Naive thymus-derived CD8-positive, alpha-beta T cell (primary cell): ENCODE measurements at places on chromosomes 7 and 10. TPM values are rescaled to one million over a fixed set of nuclear protein-coding genes. Genes with fewer than 3 reads are reported as not detected.

GRCh38 chr7:157570531-157571200 lies 233.9 kb downstream of the DNAJB6 start:
- no peak overlapping the region for H3K27ac ChIP-seq
- H3K4me3 ChIP-seq: no peak overlapping the region
- no peaks in the 10 kb centered on the region for H3K36me3 ChIP-seq
- peaks cover 27% of the 10 kb centered on the region for H3K4me1 ChIP-seq
- H3K27me3 ChIP-seq: no peaks in the 10 kb centered on the region

- peak; percentile 27 for DNase-seq
- H3K4me1 ChIP-seq: peaks cover 11% of the 10 kb centered on the region
- peak overlapping the region; percentile 81 for H3K27ac ChIP-seq
- no peaks in the 10 kb centered on the region for H3K27me3 ChIP-seq
- peak overlapping the region; percentile 77 for H3K4me3 ChIP-seq
- no peaks in the 10 kb centered on the region for H3K36me3 ChIP-seq
Observed at GRCh38 chr10:117830787-117831212, 215.9 kb downstream of the RAB11FIP2 start.

DNA sequence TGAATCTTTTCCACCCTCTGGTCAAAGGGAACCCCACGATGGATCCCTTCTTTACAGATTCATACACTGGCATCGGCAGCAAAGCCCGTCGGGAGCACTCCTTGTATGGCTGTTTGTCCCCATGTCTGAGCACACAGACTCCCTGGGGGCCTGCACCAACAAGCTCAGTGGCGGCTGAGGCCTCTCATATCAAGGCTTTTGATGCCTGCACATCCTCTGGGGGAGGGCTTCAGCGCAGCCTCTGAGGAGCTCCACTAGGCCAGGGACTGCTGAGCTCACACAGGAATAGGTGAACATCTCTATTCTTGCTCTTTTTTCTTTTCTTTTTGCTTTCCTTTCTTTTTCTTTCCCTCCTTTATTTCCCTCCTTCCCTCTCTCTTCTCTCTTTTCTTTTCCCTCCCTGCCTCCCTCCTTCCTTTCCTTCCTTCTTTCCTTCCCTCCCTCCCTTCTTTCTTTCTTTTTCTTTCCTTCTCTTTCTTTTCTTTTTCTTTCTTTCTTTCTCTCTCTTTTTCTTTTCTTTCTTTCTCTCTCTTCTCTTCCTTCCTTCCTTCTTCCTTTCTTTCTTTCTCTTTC lies 174.6 kb downstream of the CCDC3 start:
- H3K4me1 ChIP-seq: no peaks in the 10 kb centered on the region
- peaks cover 42% of the 10 kb centered on the region for H3K36me3 ChIP-seq
- no peak overlapping the region for H3K4me3 ChIP-seq
- H3K27ac ChIP-seq: no peak overlapping the region
- no peaks in the 10 kb centered on the region for H3K27me3 ChIP-seq

DNA sequence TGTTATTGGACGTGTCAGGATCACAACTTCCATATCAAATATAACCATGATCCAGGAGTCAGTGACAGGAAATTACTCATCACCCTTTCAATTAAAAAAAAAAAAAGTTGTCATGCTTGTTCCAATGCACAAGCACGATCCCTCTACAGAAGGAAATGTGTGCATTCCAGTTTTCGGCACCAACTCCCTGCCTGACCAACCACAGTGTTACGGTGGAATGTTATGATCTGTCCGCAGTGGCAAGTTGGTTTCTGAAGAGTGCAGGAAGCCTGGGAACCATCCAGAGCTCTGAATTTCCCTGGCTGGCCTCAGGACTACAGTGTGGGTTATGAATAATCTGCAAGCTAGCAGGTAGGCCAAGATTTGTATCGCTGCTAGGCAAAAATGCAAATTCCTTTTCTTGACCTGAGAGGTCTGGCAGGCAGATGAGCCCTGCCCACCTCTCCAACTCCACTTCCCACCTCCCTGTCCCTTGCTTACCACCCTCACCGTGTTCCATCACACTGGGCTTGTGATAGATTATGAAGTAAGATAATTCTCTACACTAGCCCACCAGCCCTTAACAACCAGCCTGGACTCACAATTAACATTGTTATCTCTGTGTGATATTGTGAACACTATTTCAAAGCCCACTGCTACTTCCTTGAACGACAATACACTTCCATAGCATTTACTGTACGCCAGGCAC lies 20.4 kb downstream of the FRMPD2 start:
- H3K4me1 ChIP-seq: no peaks in the 10 kb centered on the region
- no peak overlapping the region for H3K27ac ChIP-seq
- DNase-seq: no peak
- H3K27me3 ChIP-seq: peaks cover 1% of the 10 kb centered on the region

DNA sequence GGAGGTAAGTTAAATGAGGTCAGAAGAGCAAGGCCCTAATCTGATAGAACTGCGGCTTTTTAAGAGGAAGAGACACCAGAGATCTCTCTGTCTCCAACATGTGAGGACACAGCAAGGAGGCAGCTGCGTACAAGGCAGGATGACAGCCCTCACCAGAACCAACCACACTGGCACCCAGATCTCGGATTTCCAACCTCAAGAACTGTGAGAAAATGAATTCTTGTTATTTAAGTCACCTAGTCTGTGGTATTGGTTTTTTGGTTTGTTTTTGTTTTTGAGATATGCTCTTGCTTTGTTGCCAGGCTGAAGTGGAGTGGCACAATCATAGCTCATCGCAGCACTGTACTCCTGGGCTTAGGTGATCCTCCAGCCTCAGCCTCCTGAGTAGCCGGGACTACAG lies 127.2 kb downstream of the DLG5 start:
- H3K36me3 ChIP-seq: no peaks in the 10 kb centered on the region
- no peaks in the 10 kb centered on the region for H3K27me3 ChIP-seq
- DNase-seq: no peak
- H3K27ac ChIP-seq: no peak overlapping the region

DNA sequence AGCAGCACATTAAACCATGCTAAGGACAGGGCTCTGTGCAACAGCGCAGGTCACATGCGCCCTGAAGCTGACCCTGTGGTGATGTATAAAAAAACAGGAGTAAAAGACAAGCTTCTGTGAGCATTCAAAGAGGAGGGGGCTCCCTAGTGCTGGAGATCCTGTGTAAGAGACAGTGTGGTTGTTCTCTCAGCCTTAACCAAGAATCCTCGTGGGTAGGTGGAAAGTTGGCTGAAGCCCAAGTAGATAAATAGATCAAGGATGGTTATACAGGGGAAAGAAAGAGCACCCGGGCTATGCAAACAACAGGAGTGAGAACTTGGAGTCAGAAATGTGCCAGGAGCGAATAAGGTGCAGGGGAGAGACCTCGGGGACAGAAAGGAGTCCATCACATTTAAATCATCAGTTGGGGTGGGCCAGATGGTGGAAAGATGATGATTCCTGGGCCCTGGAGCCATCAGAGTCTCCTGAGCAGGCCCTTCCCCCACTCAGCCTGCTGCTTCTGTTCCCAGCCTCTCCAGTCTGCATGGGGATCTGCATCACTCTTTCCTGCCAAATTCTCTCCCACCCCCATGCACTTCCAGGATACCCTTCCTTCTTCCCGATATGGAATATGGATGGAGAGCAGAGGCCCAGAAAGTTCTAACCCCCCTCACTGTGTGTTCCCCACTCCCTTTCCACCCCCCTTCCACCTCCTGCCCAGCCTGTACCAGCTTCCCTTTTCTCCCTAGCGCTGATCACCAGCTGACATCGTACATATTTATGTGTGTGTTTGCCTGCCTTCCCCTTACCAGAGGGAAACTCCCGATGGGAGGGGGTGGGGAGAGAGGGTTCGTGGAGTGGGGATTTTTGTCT lies 78.1 kb upstream of the PRR15 start:
- H3K27ac ChIP-seq: no peak overlapping the region
- DNase-seq: no peak
- H3K4me3 ChIP-seq: no peak overlapping the region
- H3K27me3 ChIP-seq: no peaks in the 10 kb centered on the region
- peaks cover 2% of the 10 kb centered on the region for H3K4me1 ChIP-seq

DNA sequence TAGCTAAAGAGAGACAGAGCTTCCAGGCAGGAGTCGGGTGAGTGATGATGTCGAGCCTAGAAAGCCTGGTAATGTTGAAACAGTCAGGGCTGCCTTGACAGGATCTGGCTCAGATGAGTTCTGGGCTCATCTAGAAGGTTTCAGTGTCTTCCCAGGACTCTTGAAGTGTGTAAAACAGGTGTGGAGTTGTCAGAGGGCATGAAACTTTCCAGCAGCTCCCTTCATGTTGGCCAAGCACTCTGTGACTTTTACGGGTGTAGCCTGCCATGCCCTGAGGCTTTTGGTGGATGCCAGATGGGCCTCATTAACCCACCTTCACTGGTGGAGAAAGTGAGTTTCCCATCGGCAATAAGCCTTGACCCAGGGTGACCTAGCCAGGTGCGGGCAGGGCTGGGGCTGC lies 66.4 kb upstream of the PDCD4 start:
- no peaks in the 10 kb centered on the region for H3K27me3 ChIP-seq
- H3K4me3 ChIP-seq: no peak overlapping the region
- H3K36me3 ChIP-seq: no peaks in the 10 kb centered on the region
- no peak for DNase-seq

- no peak overlapping the region for H3K27ac ChIP-seq
- H3K27me3 ChIP-seq: peaks cover 5% of the 10 kb centered on the region
- no peaks in the 10 kb centered on the region for H3K4me1 ChIP-seq
- no peaks in the 10 kb centered on the region for H3K36me3 ChIP-seq
- no peak overlapping the region for H3K4me3 ChIP-seq
Observed at GRCh38 chr10:106708506-106708905, 456.0 kb downstream of the SORCS1 start.

GRCh38 chr7:55432939-55433784 lies 68.0 kb downstream of the LANCL2 start:
- H3K27ac ChIP-seq: peak overlapping the region; percentile 53
- DNase-seq: no peak
- peaks cover 25% of the 10 kb centered on the region for H3K4me1 ChIP-seq
- peaks cover 2% of the 10 kb centered on the region for H3K36me3 ChIP-seq
- H3K4me3 ChIP-seq: no peak overlapping the region

DNA sequence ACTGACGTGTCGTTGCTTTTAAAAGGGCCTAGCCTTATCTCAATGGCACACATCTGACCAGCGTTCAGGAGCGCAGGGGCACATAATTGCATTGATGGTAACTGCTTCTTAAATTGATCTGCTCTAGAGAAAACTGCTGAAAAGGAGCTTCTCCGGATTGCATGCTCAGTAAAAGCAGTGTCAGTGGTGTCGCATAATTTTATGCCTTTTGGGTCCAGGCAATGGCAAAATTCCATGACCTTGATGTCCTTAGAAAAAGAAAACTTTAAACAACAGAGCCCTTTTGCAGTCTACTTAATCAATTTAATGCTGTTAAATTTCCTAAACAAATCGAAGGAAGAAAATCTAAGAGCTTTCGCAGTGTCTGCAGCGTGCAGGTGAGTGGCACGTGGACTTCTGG lies 75.7 kb downstream of the PTPRE start:
- no peaks in the 10 kb centered on the region for H3K36me3 ChIP-seq
- peaks cover 12% of the 10 kb centered on the region for H3K4me1 ChIP-seq
- peaks cover 4% of the 10 kb centered on the region for H3K27me3 ChIP-seq
- no peak overlapping the region for H3K4me3 ChIP-seq

- DNase-seq: no peak
- H3K4me3 ChIP-seq: no peak overlapping the region
- peaks cover 31% of the 10 kb centered on the region for H3K36me3 ChIP-seq
- H3K27ac ChIP-seq: no peak overlapping the region
Observed at GRCh38 chr10:45589009-45589408, 83.6 kb downstream of the ZFAND4 start.

- no peak overlapping the region for H3K27ac ChIP-seq
- H3K4me1 ChIP-seq: no peaks in the 10 kb centered on the region
- no peaks in the 10 kb centered on the region for H3K27me3 ChIP-seq
- H3K36me3 ChIP-seq: no peaks in the 10 kb centered on the region
Observed at GRCh38 chr10:23945845-23946244, 263.1 kb upstream of the KIAA1217 start.

- H3K36me3 ChIP-seq: no peaks in the 10 kb centered on the region
- H3K27ac ChIP-seq: no peak overlapping the region
- H3K27me3 ChIP-seq: peaks cover 1% of the 10 kb centered on the region
- no peak for DNase-seq
Observed at GRCh38 chr10:61186408-61186807, 242.4 kb upstream of the RHOBTB1 start.

DNA sequence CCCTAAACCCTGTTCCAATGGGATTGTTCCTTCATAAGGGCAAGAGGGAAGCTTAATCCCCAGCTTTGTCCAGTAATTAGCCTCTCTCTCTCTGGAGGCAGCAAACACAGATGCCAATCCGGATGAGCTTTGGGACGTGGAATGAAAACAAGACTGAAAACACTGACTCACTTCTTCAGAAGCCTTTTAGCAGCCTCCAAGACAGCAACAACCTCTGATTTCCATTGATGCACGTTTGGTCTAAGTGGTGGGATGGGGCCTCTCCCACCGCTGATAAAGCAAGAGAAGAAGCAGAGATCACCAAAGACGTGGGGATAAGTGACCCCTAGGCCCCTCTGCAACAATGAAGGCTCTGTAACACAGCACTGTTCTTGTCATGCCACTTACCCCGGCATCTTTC lies 5.8 kb upstream of the GFRA1 start:
- H3K27me3 ChIP-seq: peaks cover 44% of the 10 kb centered on the region
- no peak overlapping the region for H3K27ac ChIP-seq
- H3K4me3 ChIP-seq: no peak overlapping the region
- peaks cover 3% of the 10 kb centered on the region for H3K4me1 ChIP-seq
- no peaks in the 10 kb centered on the region for H3K36me3 ChIP-seq

GRCh38 chr10:22429146-22429545 lies 83.8 kb downstream of the SPAG6 start:
- DNase-seq: no peak
- H3K36me3 ChIP-seq: no peaks in the 10 kb centered on the region
- H3K4me1 ChIP-seq: no peaks in the 10 kb centered on the region

DNA sequence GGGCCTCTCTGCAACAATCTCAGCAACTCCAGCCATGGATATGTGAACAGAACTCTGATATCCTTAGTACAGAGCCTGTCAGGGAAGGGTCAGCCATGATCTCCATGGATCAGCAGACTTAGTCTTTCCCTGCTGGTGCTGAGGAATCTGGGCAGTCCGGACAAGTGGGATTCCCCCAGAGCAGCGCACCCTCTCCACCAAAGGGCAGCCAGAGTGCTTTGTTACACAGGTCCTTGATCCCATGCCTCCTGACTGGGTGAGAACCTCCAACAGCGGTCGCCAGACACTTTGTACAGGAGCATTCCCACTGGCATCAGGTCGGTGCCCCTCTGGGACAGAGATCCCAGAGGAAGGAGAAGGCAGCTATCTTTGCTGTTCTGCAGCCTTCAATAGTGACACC lies 38.9 kb downstream of the TPK1 start:
- no peaks in the 10 kb centered on the region for H3K27me3 ChIP-seq
- H3K36me3 ChIP-seq: peaks cover 50% of the 10 kb centered on the region
- DNase-seq: no peak
- peaks cover 36% of the 10 kb centered on the region for H3K4me1 ChIP-seq

GRCh38 chr7:83947260-83947659 lies 247.3 kb downstream of the SEMA3A start:
- no peaks in the 10 kb centered on the region for H3K4me1 ChIP-seq
- H3K27ac ChIP-seq: no peak overlapping the region
- no peak for DNase-seq
- H3K27me3 ChIP-seq: peaks cover 2% of the 10 kb centered on the region

ZNF365 gene
- total RNA-seq: not detected

MUC3A gene
- not detected for total RNA-seq

NCF1 gene
- total RNA-seq: 13.0 TPM

LIPF gene
- total RNA-seq: not detected

MEIG1 gene
- not detected for total RNA-seq

ABCB4 gene
- 2.3 TPM for total RNA-seq

GIMAP5 gene
- 342 TPM for total RNA-seq

NACAD gene
- total RNA-seq: 0.16 TPM
